ENCODE measurements at places on chromosomes 3 and 15.

- DNase-seq: no peak
These were observed 120.2 kb upstream of the IGSF10 start for GRCh38 chr3:151581035-151581434.

DNA sequence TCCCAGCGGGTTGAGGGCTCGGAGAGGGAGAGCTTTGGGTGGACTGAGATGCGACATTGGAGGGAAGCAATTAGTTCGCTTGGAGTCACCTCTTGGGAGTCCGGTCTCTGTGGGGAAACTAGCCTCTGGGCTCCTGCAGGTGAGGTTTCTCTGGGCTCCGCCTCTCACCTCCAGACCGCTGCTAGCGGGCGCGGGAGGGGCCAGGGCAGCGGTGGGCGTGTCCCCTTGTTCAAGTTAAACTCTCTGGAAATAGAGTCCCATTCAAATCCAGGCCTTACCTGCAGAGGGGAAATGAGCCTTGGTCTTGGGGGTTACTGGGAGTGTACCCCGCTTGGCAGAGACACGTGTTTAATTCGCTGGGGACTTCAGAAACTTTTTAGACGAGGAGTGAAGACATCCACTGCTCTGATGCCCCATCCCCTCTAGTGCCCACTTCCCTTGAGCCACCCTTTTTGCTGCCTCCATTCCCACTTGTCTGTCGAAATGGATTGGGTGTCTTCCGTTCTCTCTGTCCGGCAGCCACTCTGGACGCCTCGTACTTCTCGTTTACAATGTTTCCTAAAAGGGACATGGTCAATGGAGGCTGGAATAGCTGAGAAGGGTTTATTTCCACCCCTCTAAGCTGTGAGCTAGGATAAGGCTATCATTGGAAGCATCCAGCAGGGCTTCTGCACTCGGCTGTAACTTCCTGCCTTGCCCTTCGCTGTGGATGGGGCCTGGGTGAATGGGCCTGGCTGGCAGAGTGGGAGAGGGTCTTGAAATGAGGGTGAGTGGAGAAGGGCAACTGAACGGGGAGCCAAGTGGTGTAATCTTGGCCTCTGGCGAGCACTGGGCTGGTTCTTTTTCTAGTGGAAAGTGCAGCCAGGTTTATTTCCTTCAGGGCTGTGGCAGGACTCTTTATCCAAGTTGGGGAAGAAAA, 1.1 kb downstream of the MITF start:
- DNase-seq: no peak

DNA sequence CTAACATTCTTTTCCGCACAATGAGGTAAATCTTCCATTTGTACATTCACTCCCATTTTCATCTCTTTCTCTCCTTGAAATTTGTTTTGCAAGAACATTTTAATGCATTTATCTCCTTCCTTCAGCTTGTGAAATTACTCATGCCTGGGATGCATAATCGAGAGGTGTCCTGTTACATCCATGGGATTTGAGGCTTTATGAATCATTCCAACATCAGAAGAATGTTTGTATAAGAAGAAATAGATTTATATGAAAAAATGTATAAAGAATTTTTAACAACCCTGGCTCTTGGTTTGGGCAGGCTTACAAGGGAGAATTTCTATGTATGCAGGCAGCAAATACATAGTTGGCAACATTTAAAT, 93.2 kb upstream of the MBNL1 start:
- DNase-seq: no peak

DNA sequence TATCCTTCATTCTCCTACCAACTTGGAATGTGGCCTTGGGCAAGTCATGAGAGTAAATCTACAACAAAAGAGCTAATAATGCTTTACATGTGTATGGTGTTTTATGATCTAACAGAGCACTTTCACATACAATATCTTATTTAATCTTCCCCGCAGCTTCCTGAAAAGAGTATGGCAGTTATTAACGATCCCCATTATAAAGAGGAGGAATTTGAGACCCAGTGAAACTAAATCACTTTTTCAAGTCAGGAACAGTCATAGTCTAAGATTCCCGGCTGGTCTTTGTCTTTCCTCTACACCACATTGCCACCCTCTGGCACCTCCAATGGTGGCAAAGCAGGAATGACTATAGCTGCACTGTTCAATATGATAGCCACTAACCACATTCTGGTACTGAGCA, 69.7 kb upstream of the CMSS1 start:
- no peak for DNase-seq

DNA sequence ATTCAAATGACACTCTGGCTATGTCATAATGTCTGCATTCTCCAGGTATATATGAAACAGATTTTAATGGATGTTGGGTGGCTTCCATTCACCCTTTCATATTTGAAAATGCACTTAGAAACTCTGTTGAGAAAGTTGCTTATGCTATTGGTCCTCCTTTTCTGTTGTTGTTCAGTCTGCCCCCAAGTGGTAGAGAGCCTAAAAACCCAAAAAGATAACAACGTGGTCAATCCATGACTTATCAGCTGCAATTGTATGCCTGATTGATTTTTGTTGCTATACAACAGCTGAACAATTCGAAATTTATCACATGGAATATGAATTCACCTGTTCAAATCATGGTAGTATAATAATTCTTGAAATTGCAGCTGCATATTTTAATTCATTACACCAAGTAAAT, 279.8 kb downstream of the ROBO2 start:
- no peak for DNase-seq

DNA sequence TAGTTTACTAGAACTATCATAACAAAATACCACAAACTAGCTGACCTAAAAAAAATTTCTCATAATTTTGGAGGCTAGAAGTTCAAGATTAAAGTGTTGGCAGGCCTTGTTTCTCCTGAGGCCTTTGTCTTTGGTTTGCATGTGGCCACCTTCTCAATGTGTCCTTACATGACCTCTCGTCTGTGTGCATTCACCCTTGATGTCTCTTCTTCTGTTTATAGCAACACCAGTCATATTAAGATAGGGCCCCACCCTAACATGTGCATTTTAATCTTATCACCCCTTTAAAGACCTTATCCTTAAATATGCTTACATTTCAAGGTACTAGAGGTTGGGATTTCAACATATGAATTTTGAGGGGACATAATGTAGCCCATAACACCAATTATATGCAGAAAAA, 177.0 kb downstream of the ZBBX start:
- no peak for DNase-seq

- DNase-seq: no peak
These were observed 86.6 kb upstream of the PPIB start for GRCh38 chr15:64249406-64249805.

GRCh38 chr3:182626484-182627467, 166.5 kb upstream of the ATP11B start:
- DNase-seq: no peak

- DNase-seq: no peak
These were observed 93.8 kb downstream of the NSUN3 start for GRCh38 chr3:94156626-94157025.

DNA sequence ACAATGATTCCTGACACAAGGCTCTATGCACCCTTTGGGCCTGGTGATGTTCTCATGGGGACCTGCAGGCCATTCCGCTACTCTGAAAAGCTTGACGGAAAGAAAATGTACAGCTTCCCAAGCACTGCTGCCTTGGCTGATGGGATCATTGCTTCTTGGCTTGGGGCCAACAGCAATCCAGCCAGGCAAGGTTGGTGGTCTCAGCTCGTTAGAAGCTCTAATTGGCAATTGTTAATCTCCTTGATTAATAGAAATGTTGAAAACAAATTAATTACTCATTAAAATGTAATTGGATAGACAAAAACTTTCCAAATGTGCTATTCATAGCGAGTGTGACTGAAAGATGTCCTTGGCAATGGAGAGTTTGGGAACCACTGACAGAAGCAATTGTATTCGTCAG, 16.3 kb upstream of the MYZAP start:
- DNase-seq: no peak

GRCh38 chr3:28951772-28952556, 328.9 kb upstream of the RBMS3 start:
- no peak for DNase-seq

DNA sequence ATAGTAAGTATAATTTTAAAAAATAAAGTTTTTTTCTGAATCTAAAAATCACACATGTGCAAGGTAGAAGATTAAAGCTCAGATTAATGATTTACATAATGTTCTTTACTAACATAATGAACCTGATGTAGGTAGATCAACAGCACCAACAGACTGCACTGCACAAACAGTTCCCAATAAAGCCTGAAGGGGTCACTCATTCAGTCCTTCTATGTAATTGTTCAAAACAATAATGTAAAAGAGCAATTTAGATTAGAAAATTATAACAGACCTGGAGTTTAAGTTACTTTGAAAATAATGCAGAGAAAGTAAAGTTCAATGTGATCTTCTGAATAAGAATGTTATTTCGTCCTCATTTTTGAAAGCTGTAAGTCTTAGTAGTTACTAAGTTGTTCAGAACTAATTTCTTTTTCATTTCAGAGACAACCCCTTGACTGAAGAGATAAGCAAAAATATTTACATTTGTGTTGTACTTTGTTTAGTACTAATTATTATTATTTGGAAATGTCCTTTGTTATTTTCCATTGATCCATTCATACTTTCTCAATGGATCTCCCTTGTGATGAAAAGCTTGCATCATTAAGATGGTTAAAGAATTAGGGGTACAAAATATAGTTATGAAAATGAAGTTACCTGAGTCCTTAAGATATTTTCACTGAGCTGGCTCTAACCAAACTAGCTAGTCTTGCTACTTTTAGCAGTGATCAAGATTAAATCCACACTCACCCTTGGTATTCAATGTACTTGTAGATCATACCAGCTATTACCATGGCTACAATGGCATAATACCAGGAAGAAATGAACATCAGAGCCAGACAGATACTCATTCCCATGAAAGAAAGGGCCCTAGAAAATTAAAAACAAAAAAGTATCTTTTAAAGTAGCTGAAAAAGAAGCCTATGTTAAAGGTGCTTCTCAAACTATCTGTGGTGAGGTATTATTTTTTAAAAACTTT, 16.8 kb downstream of the EMC4 start:
- no peak for DNase-seq

DNA sequence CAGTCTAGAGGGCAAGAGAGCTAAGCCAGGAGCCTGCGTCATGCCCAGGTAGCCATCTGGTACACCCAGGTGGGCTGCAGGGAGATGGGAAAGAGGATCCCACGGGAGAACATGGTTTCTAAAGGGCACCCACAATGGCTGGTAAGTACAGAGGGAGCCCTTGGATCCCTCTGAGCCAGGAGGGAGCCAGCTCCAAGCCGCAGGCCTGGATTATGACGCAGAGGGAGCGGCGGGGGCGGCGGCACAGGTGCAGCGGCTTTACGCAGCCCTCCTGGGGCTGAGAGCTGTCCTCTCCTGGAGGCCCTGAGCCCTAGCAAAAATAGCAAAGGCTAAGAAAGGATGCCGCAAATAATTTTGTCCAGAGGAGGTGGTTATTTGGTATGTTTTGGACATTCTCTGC, 2.8 kb downstream of the CAV3 start:
- no peak for DNase-seq

GRCh38 chr3:188342991-188343732, 189.2 kb downstream of the LPP start:
- no peak for DNase-seq

GRCh38 chr3:172209333-172210321, 170.2 kb downstream of the FNDC3B start:
- no peak for DNase-seq

- DNase-seq: no peak
These were observed 75.6 kb downstream of the ST6GAL1 start for GRCh38 chr3:187005827-187006481.

DNA sequence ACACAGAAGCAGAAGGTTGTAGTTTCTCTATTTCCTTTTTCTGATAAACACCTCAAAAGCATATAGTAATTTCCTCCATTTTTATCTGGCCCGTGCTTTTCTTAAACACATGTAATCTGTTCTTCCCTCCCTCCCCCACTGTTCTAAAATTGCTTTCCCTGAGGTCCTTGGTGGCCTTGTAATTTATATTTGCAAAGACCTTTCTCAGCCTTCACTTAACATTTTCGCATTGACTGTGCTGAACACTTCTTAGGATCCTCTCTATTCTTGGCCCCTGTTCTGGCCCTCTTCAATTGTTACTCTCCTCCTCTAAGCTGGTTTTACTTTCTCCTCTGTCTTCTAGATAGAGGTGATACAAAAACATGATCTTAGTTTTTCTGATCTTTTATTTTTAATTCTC, 28.3 kb downstream of the GAP43 start:
- no peak for DNase-seq

GRCh38 chr3:100891033-100891432, 102.2 kb downstream of the ABI3BP start:
- DNase-seq: no peak

GRCh38 chr3:101513419-101513986, 491 bp upstream of the SENP7 start:
- peak; percentile 52 for DNase-seq

DNA sequence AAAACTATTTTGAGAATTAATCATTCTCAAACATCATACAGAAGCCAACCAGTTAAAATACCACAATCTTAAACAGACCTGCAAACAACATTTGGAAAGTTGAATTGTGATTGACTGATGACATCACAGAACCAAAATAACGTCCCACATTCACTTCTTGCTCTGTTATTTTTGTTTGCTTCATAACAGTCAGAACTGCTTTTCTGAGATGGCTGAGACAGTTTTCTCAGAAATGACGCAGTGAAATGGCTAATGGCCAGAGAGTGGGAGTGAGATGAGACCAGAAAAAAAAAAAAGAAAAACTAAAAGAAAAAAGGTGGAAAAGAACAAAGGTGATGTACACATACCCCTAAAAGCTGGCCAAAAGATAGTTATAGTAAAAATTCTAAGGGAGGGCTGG, 1061.2 kb downstream of the FHIT start:
- DNase-seq: no peak

DNA sequence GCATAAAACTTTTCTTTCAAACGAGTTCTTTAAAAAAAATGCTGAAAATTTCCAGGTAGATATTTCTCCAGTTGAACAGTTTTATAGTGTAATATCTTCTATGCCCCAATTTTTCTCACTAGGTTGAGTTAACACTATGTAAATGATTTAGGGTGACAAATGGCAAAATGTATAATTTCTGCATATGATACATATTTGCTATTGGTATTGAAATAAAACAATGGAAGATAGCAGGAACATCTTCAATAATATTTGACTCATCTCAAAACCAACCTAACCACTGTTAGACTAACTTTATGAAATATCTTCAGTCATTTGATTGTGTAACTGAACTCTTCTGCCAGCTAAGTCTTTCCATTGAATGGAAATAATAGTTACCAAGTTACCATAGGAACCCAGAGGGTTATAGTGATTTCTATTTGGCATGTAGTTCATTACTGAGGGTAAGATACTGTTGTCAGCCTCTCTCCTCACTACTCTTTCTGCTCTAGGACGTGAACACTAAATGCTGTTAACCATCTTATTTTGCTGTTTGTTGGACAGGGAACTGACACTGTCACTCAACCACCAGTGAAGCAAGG, 824.7 kb upstream of the NECTIN3 start:
- DNase-seq: no peak

GRCh38 chr15:47507221-47507985, 209.9 kb upstream of the SEMA6D start:
- no peak for DNase-seq

Measured in glomerular endothelial cell (primary cell).